ENCODE measurements at places on chromosomes 4 and X.

DNA sequence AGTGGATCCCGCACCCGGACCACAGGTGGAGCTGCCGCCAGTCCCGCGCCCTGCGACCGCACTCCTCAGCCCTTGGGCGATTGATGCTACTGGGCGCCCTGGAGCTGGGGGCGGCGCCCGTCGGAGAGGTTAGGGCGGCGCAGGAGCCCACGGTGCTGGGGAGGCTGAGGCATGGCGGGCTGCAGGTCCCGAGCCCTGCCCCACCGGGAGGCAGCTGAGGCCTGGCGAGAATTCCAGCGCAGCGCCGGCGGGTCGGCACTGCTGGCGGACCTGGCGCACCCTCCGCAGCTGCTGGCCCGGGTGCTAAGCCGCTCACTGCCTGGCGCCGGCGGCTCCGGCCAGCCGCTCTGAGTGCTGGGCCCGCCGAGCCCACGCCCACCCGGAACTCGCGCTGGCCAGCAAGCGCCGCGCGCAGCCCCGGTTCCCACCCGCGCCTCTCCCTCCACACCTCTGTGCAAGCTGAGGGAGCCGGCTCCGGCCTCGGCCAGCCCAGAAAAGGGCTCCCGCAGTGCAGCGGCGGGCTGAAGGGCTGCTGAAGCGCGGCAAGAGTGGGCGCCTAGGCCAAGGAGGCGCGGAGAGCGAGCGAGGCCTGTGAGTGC is 1256.5 kb downstream of the STIM2 start:
- H3K4me1 ChIP-seq: no peaks in the 10 kb centered on the region
- no peak overlapping the region for H3K4me3 ChIP-seq
- no peak for DNase-seq
- no peaks in the 10 kb centered on the region for H3K36me3 ChIP-seq
- H3K27me3 ChIP-seq: no peaks in the 10 kb centered on the region

DNA sequence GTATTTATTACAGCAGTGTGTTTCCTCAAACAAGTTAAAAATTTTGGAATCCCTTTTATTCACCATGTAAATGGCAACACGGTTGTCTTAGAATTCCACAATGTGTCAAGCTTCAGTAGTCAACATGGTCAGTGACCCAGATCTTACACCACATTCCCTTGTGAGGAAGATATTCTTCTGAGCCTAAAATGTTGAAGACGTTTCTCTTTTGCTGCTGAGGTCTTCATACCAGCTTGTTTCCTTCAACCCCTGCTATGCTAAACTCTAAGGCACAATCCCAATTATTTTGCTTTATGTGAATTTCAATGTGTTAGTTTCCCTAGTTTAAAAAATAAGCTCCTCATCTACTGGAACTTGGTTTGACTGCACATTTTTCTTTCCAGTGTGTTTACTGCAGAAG is 17.6 kb upstream of the LDB2 start:
- H3K36me3 ChIP-seq: no peaks in the 10 kb centered on the region
- no peaks in the 10 kb centered on the region for H3K27me3 ChIP-seq
- no peak overlapping the region for H3K4me3 ChIP-seq
- H3K27ac ChIP-seq: no peak overlapping the region

GRCh38 chr4:45931154-45931553 is 192.7 kb downstream of the GABRG1 start:
- no peak overlapping the region for H3K27ac ChIP-seq
- no peak overlapping the region for H3K4me3 ChIP-seq
- no peaks in the 10 kb centered on the region for H3K36me3 ChIP-seq
- no peaks in the 10 kb centered on the region for H3K4me1 ChIP-seq
- no peaks in the 10 kb centered on the region for H3K27me3 ChIP-seq

DNA sequence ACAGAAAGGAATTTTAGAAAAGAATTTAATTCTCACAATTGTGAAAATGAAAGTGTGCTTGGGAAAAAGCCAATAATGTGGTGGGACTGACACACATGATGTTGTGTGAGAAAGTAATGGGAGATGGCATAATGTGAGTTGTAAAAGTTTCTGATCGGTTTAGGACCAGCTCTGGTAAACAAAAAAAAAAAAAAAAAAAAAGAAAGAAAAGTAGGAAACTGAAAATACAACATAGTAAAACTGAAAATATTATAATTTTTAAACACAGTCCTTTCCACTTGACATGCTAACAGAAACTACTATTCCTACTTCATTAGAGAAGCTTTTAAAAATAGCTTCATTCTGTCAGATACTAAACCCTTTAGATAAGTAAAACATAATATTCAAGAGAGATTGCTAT is 28.2 kb downstream of the RAP1GDS1 start:
- no peak overlapping the region for H3K27ac ChIP-seq
- no peaks in the 10 kb centered on the region for H3K27me3 ChIP-seq
- H3K36me3 ChIP-seq: no peaks in the 10 kb centered on the region
- H3K4me3 ChIP-seq: no peak overlapping the region
- H3K4me1 ChIP-seq: peaks cover 9% of the 10 kb centered on the region

GRCh38 chrX:20653070-20653469 is 386.4 kb upstream of the RPS6KA3 start:
- no peaks in the 10 kb centered on the region for H3K27me3 ChIP-seq
- no peaks in the 10 kb centered on the region for H3K4me1 ChIP-seq
- no peak for DNase-seq

DNA sequence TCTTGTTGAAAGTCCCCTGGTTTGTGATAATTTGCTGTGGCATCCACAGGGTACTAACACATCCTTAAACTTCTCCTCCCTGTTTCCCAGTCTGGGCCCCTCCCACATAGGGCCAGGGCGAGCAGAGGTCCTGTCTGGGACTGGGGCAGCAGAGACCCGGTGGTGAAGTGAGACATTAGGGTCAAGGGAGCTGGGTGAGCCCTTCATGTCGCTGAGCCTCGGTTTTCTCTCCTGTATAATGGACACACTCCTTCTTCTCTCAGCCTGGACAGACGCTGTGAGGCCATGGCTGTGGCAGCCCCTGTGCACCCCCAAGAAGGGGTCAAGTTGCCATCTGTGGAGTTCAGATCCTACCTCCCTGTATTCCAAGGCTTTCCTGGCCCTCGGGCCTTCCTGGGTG is 33.0 kb upstream of the HMX1 start:
- no peak for DNase-seq
- no peak overlapping the region for H3K4me3 ChIP-seq
- H3K27ac ChIP-seq: no peak overlapping the region
- H3K36me3 ChIP-seq: no peaks in the 10 kb centered on the region
- no peaks in the 10 kb centered on the region for H3K4me1 ChIP-seq
- peaks cover 21% of the 10 kb centered on the region for H3K27me3 ChIP-seq

Measured in Calu3 (cell line).